ENCODE measurements at places on chromosomes 7 and 10. TPM values are rescaled to one million over a fixed set of nuclear protein-coding genes. Genes with fewer than 3 reads are reported as not detected.
A peak's percentile ranks its signal among the peaks of the same experiment; 100 is the strongest.

DNA sequence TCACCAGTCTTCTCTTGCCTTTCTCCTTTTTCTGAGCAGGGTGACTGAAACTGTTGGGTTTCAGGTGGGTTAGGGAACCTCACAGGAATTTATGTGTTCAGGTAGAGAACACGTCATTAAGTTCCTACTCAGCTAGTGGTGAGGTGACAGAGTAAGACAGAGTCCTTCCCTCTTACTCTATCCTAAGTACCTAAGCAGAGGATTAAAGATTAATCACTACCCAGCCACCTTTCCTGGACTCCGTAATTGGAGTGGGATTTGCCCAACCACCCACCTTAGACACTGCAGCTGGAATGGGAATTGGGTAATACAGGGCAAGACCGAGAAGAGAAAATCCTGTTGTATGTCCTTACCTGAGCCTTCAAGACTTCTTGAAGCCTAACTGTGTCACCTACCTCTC lies 158.1 kb downstream of the LRRC4 start:
- no peak for DNase-seq

The ZNF488 gene
- polyA plus RNA-seq, result 0.41 TPM

The TMEM196 gene
- polyA plus RNA-seq, result 0.05 TPM

The CPVL gene
- 16.7 TPM for polyA plus RNA-seq

DNA sequence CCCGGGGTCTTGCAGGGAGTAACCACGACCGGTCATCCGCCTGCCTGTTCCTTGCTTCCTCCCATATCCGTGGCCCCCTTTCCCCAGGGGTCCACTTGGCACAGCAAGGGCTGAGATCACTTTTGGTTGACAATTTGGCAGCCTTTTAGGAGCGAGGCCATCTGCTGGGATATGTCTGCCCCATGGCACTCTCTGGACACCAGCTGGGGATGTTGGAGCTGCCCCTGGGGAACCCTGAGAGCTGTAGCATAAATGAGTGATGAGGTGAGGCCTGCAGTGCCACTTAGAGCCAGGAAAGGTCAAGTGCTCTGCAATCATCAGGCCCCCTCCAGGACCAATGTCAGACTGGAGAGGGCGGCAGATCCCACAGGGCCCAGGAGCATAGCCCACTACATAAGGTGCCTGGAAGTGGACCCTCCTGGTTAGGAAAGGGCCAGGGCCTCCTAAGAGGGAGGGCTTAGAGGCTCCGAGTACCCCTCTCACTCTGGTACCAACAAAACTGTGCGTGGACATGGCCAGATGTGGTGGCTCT lies 92.1 kb downstream of the HIP1 start:
- DNase-seq, result no peak

The KNDC1 gene
- polyA plus RNA-seq, result 0.47 TPM

DNA sequence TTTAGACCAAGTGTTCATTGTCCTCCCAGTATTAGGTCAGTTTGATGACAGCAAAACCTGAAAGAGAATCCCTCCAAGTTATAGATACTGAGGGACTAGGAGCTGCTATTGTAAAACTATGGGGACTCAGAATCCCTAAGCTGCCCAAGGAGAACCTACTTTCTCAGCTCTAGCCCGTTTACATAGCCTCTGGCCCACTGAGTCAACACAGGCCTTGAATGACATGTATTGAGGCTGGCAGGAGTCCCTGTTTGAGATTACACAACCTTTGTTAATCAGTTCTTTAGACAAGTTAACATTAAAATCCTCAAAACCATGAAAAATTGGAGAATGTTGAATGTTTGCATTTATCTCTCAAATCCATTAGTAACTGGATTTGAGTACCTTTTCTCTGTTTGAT lies 1079.0 kb downstream of the KCNMA1 start:
- DNase-seq, result no peak

The NKX2-3 gene
- polyA plus RNA-seq, result not detected

GRCh38 chr10:131869344-131869743 lies 31.5 kb upstream of the PPP2R2D start:
- no peak for DNase-seq

GRCh38 chr10:46218921-46219320 lies 67.9 kb upstream of the ANTXRL start:
- DNase-seq, result no peak

GRCh38 chr10:68239596-68240150 lies 7.8 kb upstream of the ATOH7 start:
- no peak for DNase-seq

- DNase-seq, result no peak
Measured at GRCh38 chr10:17923728-17924127, 28.0 kb upstream of the SLC39A12 start.

GRCh38 chr10:4527281-4527970 lies 298.6 kb upstream of the AKR1E2 start:
- no peak for DNase-seq

GRCh38 chr7:78563191-78563590 lies 764.6 kb downstream of the PHTF2 start:
- DNase-seq, result no peak

- no peak for DNase-seq
Measured at GRCh38 chr7:24419077-24419476, 135.1 kb downstream of the NPY start.

DNA sequence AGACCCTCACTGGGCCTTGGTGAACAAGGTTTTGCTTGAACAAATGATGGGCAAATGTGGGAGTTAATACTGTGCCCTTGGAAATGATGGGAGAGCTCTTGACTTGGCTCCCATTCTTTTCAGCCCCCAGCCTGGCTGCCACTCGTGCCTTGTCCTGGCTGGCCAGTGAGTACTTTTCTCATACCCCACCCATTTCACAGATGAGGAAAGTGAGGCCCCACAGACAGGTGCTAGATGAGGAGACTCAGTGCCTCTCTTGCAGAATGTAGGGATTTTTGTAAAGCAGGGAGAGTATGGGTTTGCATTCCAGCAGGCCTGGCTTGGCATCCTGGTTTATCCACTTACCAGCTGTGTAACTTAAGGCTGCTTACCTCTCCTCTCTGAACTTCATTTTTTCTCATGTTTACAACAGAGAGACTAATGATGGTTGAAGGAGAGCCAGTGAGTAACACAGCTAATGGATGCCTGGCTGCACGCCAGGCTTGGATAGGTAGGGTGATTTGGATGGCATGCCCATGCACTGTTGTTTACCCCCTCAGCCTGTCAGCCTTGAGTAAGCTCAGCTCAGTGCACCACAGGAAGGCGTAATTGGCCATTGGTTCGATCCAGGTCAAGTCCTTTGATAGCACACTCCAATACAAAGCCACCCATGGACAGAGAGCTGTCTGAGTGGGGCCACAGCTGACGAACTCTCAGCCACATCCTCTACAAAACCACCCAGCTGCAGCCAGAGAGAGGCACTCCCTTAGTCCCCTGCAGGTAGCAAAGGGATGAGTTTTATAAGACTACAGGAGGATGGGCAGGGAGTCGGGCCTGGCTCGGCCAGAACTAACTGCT lies 436.8 kb downstream of the RPS24 start:
- no peak for DNase-seq

The CPN1 gene
- 0.05 TPM for polyA plus RNA-seq

DNA sequence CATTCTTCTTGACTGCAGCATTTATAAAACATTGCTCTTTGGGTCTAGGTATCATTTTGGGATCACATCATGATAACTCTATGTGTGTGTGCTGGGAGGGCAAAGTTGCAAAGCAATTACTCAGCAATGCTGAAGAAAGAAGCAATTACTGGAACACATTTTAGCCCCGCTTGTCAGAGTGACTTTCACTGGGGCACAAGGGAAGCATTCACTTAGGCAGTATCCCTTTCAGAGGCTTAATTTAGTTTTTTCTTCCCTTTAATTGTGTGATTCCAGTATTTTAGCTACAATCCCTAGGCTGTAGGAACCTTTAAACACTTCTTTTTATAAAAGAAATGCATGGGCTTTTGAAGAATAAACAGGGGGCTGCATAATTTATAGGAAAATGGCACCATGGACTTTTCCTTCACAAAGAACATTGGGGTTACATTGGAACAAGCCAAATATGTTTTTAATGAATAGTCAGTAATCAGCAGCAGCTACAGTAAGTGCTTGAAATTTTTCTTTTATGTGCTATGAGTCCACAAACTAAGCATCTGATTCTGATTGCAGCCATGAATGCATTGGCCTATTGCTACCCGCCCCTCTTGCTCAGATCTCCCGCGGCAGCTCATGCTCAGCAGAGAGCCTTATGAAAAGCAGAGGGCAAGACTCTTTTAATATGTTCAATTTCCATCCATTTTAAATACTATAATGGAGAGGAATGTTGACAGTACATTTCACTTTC lies 51.2 kb upstream of the NXPH1 start:
- DNase-seq, result no peak

DNA sequence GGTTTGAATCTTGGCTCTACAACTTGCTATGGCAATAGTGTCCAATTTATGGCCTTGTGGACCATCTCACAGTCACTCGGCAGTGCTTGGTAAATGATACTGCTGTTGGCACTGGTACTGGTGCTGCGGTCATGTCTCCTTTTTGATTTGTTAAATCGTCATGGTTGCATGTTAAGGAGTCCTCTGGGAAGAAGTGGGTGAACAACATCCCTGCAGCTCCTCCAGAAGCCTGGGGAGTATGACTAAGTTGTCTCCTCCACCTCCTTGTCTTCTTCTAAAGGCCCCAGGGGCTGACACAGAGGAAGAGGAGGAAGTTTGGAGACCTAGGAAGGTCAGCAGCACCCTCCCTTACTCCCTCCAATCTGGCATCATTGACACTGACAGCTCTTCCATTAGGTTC lies 8.5 kb downstream of the ITPRIP start:
- no peak for DNase-seq

DNA sequence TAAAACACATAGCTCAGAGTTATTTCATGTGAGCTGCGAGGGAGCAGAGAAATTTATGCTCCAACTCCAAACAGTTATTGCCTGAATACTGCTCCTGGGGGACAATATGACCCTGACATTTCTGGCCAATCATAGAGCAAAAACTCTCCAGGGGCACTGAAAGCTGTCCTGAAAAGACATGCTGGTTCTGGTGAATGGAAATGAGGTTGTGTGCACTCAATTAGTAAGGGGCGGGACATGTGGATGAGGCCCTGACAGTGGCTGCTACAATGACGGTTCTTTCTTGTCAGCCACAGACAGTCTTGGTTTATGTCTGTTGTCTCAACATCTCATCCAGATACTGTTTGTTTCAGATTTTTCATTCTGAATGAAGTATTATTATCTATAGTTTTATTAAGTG lies 151.8 kb downstream of the TWIST1 start:
- no peak for DNase-seq

The SP8 gene
- not detected for polyA plus RNA-seq

- DNase-seq, result no peak
Measured at GRCh38 chr10:5666841-5667630, 641 bp upstream of the ASB13 start.

GRCh38 chr10:88113232-88113631 lies 249.8 kb downstream of the PTEN start:
- no peak for DNase-seq

- no peak for DNase-seq
Measured at GRCh38 chr10:132631338-132631735, 93.8 kb downstream of the INPP5A start.

The PTN gene
- polyA plus RNA-seq, result 36.1 TPM

DNA sequence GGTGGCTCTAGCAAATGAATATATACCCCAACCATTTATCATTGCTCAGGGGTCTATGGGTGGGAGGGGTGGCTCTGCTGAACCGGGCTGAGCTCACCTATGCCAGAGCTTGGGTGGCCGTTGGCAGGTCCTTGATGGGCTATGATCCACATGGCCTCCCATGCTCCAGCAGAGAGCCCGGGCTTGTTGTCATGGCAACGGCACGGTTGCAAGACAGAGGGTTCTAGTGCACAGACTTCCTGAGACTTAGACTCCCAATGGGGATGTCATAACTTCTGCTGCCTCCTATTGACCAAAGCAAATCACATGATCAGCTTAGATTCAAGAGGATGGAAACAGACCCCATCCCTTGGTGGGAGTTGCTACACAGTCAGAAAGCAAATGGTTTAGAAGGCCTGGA lies 36.4 kb upstream of the CARD11 start:
- DNase-seq, result no peak

The CNNM2 gene
- polyA plus RNA-seq, result 5.5 TPM

DNA sequence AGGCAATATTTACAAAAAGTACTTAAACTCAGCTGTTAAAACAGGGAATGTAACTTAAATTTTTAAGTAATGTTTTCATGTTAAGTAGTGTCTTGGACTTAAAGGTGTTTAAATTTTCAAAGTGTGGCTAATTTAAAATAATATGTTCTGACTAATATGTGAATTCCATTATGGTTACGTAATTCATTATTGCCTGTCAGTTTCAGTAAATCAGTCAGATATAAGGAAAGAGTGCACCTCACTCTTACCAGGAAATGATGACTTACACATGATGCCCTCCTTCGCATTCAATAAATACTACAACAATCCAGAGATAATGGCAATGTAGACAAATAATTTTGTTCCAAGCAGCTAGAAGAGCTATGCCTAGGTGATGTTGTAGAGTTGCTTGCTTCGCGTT lies 69.0 kb upstream of the WNT16 start:
- DNase-seq, result no peak

GRCh38 chr7:34747176-34747781 lies 89.3 kb downstream of the NPSR1 start:
- DNase-seq, result no peak

DNA sequence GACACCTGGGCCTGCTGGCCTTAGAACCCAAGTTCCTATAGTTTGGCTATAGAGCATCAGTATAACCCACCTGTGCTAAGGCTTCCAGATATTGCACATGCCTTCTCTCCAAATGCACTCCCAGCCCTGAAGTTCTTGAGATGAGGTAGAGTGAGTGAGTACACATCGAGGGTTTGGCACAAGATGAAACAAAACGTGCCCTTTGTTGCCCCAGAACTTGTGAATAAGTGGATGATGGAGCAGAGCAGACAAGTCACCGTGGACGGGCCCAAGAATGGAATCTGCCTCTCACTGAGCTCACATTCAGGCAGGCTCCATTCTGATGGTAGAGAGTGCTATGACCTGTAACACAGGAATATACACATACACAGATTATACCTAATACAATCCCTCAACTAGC lies 73.0 kb upstream of the STK17A start:
- no peak for DNase-seq

DNA sequence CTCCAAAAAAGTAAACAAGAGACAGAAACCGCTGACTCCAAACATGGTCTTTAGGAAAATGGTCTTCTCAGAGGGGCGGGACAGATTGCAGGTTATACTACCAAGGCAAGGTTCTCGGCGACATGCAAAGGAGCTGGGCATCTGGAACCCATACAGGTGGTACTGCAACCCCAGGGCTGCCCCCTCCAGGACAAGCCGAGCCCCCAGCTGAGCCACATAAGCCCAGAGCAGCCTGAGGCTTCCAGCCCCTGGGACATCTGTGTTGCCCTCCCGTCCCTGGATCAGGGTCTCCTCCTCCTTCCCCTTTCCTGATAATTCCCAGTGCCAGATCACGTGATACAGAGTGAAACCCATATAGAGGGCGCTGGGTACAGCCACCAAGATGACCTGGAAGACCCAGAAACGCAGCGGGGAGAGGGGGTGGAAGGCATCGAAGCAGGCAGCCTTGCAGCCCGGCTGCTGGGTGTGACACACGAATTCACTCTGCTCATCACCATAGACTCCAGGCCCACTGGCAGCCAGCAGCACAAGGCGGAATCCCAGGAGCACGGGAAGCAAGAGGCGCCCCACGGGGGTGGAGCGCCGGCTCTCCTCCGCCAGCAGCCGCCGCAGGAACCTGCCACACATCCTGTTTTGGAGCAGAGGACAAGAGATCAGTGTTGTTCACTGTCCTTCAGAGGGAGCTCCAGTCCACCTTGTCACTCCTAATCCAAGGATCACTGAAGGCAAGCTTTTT lies at the start of gene GJC3:
TSS of gene GJC3 (minus strand) at position 627 of the 736 bp plus-strand sequence. CDS start at position 627, 0 bp downstream.
- peak; percentile 18 for DNase-seq

All from urinary bladder (tissue), 4 donors.